ENCODE measurements at places on chromosomes 5 and 9.

DNA sequence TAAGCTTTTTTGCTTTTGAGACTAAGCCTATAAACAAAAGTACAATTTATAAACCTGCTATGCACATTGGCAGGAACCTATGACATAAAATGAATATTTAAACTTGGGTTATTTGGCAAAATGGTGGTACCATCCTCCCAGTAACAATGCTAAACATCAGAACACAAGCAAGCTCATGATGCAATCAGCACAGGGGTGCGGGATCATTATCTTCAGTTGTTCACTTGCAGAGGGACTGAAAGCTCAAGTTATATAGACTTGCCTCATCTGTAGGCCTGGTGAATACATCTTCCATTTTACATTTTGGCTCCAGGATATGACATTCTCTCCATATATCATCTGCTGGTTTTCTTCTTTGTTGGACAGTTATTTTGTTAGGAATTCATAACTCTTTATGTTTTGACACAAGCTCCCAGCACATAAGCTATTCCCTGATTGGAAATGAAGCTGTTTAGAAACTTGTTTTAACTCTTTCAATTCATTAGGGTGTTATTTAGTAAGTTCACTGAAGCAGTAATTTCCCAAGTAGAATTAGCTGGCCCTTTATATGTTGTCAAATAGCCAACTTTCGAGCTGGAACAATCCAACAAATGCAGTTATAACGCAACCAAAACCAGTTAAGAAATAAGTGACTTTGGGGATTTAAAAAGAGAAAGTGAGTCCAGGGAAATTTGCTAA is 124.7 kb upstream of the LIFR start:
- DNase-seq: no peak

DNA sequence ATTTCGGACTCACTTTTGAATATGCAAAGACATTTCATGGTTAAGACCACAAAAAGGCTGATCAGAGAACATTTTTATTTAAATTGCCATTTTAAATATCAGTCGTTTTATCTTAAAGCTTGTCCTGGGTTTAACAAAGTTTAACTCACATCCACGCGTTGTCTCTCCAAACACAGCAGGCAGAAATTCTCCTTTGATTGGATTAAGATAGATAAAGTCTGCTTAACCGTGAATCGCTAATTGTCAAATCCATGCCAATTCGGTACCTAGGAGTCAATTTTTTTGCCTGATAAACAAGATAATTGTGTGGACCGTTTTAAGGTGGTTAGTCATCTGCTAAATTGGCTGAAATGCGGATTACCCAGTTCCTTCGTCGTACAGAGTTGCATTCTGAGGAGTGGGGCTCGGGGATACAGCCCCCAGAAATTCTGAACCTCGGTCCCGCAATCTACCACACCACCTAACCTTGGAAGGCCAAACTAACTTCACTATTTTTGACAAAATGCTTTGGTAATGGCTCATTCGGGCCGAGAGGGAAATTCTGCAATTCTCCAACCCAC is 665 bp upstream of the BTF3 start:
- DNase-seq: no peak

GRCh38 chr9:97397220-97397619 is 14.7 kb upstream of the TDRD7 start:
- no peak for DNase-seq

DNA sequence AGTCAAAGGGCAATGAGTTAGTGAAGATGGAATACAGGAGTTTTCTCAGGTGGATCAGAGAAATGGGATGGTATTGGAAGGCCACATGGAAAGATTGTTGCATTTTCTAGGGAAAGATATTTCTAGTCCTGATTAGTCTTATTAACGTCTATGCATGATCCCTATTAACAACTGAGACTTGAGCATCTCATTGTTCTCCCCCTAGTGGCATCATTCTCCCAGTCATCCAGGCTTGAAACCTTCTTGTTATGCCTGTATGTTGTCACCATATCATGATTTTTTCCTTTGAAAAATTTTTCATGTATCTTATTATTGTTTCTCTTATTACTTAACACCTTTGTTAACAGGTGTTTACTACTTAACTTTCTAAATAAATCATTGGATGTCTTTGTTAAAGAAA is 34.4 kb downstream of the KIF2A start:
- DNase-seq: no peak

- DNase-seq: no peak
These were observed 128.3 kb downstream of the GPBP1 start for GRCh38 chr5:57302164-57302563.

DNA sequence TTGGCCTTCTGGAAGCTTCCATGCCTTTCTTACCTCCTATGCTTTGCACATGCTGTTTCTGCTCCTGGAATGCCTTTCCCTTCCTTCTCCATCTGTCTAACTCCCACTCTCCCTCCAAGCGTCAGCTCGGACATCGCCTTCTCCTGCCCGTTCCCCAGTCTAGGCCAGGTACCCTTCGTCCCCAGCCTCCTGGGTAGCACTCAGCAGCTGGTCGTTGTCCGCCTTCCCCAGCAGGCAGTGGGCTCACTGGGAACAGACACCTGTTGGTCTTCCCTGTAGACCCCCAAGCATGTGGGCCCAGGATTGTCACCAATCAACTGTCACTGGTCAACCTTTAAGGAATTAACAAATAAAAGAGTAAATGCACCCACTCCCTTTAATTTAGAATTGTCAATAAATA is 202.2 kb downstream of the RGS3 start:
- no peak for DNase-seq

- DNase-seq: no peak
These were observed 25.9 kb upstream of the CFAP157 start for GRCh38 chr9:127680846-127681245.

- no peak for DNase-seq
These were observed 30.4 kb downstream of the GNG10 start for GRCh38 chr9:111691672-111692329.

- DNase-seq: no peak
These were observed 249.8 kb upstream of the ZNF608 start for GRCh38 chr5:124996023-124996763.

- no peak for DNase-seq
These were observed 39.0 kb downstream of the RAPGEF1 start for GRCh38 chr9:131700765-131701435.

DNA sequence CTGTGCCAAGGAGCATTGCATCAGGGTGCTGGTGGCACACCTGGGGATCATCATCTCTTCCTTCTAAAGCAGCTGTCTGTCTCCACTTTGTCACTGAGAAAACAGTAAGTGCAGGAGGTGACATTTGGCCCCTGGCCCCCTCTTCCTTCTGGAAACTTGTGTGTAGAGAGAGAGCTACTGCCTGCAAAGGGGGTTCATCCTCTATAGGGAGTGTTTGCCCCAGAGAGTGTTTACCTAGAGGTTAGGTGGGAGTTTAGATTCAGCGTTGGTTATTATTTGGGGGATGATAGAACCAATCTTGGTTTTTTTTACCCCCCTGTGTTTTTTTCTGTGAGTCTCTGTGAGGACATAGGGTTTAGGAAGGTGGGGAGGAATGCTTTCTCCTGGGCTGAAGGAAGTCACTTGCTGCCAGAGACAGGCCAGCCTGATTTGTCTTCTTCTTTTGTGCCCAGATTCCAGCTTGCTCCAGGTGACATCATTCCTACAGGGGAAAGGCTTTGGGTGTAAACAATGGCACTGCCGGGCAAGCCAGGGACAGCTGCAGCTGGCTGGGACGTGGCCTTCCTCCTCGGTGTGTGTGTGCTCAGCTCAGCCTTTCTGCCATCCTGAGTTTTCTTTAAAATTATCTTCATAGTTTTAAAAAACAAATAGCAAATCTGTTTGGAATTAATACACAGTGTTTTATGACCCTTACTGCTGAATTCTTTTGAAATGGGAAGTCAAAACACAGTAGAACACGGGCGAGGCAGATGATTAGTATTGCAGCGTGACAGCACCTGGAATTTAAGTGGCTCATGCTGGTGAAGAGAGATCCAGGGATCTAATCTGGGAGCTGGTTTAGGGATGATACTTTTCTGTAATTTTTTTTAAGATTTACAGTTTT is 24.5 kb downstream of the PRRC2B start:
- no peak for DNase-seq

GRCh38 chr5:154237946-154238345 is 47.4 kb downstream of the GALNT10 start:
- DNase-seq: no peak

GRCh38 chr5:122727112-122727541 is 47.8 kb upstream of the SNX2 start:
- DNase-seq: no peak

DNA sequence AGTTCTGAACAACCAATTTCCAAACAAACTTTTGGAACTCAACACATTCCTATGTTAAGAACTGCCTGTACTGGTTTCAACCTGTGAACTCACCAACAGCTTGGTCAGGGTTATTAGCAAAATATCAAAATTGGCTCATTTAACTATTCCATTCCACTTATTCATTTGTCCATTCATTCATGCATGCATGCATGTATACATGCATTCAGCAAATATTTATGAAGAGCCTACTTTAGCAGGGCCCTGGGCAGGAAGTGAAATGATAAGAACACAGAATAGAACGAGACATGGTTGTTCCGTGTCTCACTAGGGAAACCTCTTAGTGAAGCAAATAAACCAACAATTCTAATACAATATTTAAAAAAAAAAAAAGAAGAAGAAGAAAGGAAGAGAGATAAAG is 107.4 kb downstream of the GLIS3 start:
- DNase-seq: no peak

- DNase-seq: no peak
These were observed 536.0 kb downstream of the PDE4D start for GRCh38 chr5:59357381-59357977.

DNA sequence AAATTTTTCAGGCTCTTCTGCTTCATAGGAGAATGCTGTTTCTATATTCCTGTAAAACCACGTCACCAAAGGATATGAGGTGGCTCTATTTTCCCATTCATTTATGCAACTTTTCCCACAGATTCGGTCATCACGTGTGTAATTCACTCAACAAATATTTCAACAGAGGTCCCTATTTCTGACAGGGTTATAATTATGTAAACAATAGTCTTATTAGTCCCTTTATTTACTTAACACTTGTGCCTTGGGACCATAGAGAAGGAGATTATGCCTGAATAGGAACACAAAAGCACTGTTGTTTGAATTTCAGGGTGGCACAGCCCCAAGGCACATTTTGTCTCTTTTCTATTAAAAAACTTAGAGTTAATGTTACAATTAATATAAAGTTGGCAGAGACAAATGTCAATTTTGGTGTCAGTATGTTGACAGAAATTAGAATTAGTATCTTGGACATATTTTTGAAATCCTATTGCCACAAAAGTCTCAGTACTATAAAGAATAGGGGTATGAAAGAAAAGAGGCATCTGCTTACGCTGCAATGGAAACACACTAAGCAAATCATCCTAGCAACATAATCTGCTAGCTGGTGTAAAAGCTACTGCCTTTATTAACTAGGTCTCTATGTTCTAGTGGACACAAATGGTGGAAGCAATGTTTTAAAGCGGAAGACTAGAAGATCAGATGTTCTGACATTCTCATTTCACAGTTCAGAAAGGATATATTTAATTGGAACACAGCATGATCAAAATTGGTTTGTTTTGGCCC is 229.1 kb upstream of the TBCA start:
- no peak for DNase-seq

DNA sequence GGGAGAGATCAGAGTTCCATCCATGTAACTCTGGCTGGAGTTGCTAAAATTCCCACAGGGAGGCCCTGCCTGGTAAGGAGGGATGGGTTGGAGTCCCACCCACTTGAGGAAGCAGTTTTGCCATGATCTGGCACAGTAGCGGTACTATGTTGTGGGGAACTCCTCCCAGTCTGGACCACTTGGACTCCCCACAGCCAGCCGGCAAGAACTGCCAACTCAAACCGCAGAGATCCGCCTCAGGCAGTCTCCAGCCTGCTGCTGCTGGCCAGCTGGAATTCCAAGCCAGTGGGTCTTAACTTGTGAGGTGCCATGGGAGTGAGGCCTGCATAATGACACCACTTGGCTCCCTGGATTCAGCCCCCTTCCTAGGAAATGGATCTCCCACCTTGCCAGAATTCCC is 151.9 kb downstream of the NDUFS4 start:
- DNase-seq: no peak

GRCh38 chr9:126957687-126958053 is 43.1 kb downstream of the RALGPS1 start:
- DNase-seq: no peak

DNA sequence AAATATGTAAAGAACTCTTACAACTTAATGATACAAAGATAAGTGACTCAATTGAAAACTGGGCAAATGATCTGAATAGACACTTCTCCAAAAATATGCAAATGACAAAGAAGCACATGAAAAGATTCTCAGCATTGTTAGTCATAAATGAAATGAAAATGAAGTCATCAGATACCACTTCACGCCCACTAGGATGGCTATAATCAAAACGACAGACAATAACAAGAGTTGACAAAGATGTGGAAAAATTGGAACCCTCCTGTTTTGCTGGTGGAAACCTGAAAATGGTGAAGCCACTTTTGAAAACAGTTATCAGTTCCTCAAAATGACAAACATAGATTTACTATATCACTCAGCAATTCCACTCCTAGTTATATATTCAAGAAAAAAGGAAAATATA is 7.9 kb upstream of the SYK start:
- no peak for DNase-seq

GRCh38 chr9:20804489-20805250 is 120.6 kb downstream of the FOCAD start:
- DNase-seq: no peak

GRCh38 chr5:151095341-151096000 is 14.6 kb upstream of the TNIP1 start:
- DNase-seq: no peak
